Left kidney (tissue), 8 donors: ENCODE measurements at places on chromosomes 2 and 18. TPM values are rescaled to one million over a fixed set of nuclear protein-coding genes. Genes with fewer than 3 reads are reported as not detected.
A peak's percentile ranks its signal among the peaks of the same experiment; 100 is the strongest.

- DNase-seq: no peak
These were observed 37.3 kb upstream of the ACAA2 start for GRCh38 chr18:49850636-49851035.

- DNase-seq: no peak
These were observed 92.0 kb downstream of the RTTN start for GRCh38 chr18:70113511-70113910.

DNA sequence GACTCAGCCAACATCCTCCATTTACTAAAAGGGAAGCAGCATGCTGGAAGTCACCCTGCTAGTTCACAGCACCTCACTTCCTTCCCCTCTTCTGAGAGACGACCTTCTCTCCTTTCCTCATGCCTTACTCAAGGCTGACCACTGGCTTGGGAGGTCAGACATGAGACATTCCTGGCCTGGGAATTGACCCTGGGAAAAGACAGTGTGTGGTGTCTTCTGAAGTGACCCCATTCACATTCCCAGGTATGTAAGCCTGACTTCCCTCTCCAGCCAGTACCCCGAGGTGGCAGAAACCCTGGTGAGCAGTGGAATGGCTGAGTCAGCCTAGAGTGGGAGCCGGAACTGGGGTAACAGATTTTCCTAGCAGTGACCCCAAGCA is 92.4 kb downstream of the PLB1 start:
- no peak for DNase-seq

- no peak for DNase-seq
These were observed 324.9 kb upstream of the TCF4 start for GRCh38 chr18:55912919-55913318.

DNA sequence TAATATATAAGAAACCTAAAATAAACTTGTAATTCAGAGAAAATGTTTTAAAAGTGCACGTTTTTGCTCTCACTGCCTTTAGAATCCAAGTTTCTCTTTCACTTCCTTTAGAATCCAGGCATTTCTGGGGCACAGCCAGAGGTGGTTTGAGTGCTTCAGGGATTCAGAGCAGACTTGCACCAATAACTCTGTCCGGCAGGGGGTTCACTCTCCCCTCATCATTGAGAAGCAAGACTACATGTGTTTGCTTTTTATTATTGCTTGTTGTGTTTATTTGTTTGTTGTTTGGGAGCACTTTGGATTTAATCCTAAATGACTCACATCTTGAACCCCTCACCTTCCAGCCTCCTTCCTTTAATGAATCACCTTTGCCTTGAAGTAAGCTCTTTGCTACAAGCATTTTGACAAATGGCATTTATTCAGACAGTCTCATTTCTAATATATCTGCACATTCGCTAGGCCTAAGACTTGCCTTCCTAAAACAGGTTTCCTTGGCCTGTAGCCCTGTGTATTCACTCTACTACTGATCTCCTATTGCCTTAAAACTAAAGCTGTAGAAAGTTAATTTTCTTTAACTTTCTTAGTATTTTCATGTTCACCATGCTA is 233.5 kb upstream of the ATP5MC3 start:
- peak; percentile 66 for DNase-seq

DNA sequence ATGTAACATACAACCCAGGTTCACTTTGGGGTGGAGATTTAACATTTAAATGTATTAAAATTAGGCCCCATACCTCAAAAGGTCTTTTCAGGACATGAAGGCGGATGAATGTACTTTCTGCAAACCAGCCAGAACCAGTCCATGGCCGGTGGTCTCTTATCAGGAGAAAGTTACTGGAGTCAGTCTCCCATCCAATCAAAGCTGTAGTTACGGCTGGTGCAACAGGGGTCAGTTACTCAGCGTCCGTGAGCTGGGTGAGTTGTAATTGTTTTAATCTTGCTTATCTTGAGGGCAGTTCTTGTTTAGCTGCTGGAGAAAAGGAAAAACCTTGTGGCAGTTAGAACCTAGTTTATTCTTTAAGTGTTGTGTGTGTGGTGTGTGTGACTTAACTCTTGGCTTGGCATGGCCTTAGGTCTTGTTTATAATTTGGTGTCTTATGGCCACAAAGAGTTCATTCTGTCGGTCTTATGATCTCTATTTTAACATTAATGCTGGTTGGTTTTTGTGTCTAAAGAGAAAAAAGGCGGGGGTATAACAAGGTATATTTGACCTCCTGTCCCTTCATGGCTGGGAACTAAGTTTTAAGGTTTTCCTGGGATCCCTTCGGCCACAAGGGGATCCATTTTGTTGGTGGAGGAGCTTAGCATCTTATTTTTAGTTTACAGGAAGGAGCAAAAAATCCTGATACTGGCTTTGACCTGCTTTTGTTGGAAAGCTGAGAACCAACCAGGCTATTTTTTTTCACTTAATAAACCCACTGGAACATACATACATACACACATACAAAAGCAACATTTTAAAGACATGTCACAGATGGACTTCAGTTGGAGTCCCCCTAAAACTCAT is 143.5 kb upstream of the NCK2 start:
- no peak for DNase-seq

- DNase-seq: no peak
These were observed 526.7 kb downstream of the RIT2 start for GRCh38 chr18:42588786-42589185.

GRCh38 chr2:73128841-73129535 is 16.2 kb upstream of the RAB11FIP5 start:
- no peak for DNase-seq

The SDC1 gene
- 22.2 TPM for polyA plus RNA-seq

The NUP35 gene
- polyA plus RNA-seq: 26.7 TPM
